Glutamatergic neuron (in vitro differentiated cells): ENCODE measurements at places on chromosomes 3 and 15. TPM values are rescaled to one million over a fixed set of nuclear protein-coding genes. Genes with fewer than 3 reads are reported as not detected.

The TGM4 gene
- total RNA-seq = not detected

The PIERCE2 gene
- total RNA-seq = 1.9 TPM

The SPINT1 gene
- 6.0 TPM for total RNA-seq

The FANCD2OS gene
- not detected for total RNA-seq

The ITIH1 gene
- total RNA-seq = not detected

The CAMK2N2 gene
- 14.8 TPM for total RNA-seq

The UNC13C gene
- total RNA-seq = 0.49 TPM

The CHST14 gene
- total RNA-seq = 3.9 TPM

The BCHE gene
- total RNA-seq = 4.0 TPM

The DYNLT2B gene
- total RNA-seq = 14.8 TPM

The MYZAP gene
- total RNA-seq = not detected

The SYNM gene
- total RNA-seq = 4.8 TPM

The CAPN3 gene
- total RNA-seq = 1.8 TPM

The ACTRT3 gene
- total RNA-seq = 1.8 TPM

The AGBL1 gene
- total RNA-seq = 0.76 TPM

The FAM107A gene
- total RNA-seq = not detected

The CGNL1 gene
- 5.4 TPM for total RNA-seq

The GRK7 gene
- total RNA-seq = not detected

The ATP13A5 gene
- not detected for total RNA-seq

The KLHL6 gene
- not detected for total RNA-seq

The DAG1 gene
- 46.8 TPM for total RNA-seq

The FANCD2 gene
- 7.0 TPM for total RNA-seq

The PGBD4 gene
- 1.7 TPM for total RNA-seq

The MITF gene
- 0.25 TPM for total RNA-seq

The ZNF80 gene
- not detected for total RNA-seq

The ZCWPW2 gene
- total RNA-seq = 0.49 TPM

The CEP70 gene
- total RNA-seq = 15.7 TPM

The HRG gene
- not detected for total RNA-seq

The PDZRN3 gene
- total RNA-seq = 21.9 TPM

The TGM5 gene
- total RNA-seq = not detected

The VGLL3 gene
- 0.15 TPM for total RNA-seq

The MEX3B gene
- total RNA-seq = 96.2 TPM

The DUOXA2 gene
- total RNA-seq = not detected

The RARRES1 gene
- total RNA-seq = 1.7 TPM

The SCAMP5 gene
- total RNA-seq = 164 TPM

The SLC22A13 gene
- 1.5 TPM for total RNA-seq

The OPA1 gene
- 122 TPM for total RNA-seq

The GPR149 gene
- total RNA-seq = 0.25 TPM

The IGSF10 gene
- 0.05 TPM for total RNA-seq
